LoVo (cell line): ENCODE measurements at places on chromosomes 3 and 15.

- no peak for DNase-seq
Measured at GRCh38 chr3:839981-840380, 252.8 kb upstream of the CNTN6 start.

- DNase-seq = no peak
Measured at GRCh38 chr3:20573175-20573574, 387.2 kb upstream of the SGO1 start.

- no peak for DNase-seq
Measured at GRCh38 chr3:105842943-105843342, 25.9 kb downstream of the CBLB start.

GRCh38 chr3:113829576-113830354 lies 8.8 kb upstream of the GRAMD1C start:
- no peak for DNase-seq

GRCh38 chr3:141422961-141423582 lies 54.8 kb downstream of the ZBTB38 start:
- DNase-seq = no peak

GRCh38 chr15:22979238-22980188 lies 655 bp downstream of the CYFIP1 start:
- DNase-seq = peak; percentile 71

DNA sequence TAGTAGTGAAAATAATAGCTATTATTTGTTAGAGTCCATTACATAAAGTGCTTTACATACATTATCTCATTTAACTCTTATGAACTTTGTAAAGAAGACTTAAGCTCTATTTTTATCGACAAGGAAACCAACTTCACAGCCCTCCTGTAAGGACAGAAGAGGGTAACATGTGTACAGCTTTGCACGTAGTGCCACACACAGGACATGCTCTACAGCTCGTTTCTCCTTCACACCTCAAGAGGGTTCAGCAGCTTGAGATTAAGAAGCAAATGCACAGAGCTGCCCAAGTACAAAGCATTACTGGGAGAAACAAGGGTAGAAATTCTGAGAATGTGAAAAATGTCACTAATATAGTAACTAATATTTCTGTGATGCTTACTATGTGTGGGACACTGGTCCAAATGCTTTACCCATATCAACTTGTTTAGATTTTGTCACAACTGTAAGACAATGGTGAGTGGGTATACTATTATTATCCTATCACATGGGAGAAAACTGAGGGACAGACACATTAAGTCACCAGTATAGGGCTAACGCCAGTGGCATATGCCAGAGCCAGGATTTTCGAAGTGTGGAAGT lies 327.8 kb downstream of the CTNNB1 start:
- DNase-seq = no peak

DNA sequence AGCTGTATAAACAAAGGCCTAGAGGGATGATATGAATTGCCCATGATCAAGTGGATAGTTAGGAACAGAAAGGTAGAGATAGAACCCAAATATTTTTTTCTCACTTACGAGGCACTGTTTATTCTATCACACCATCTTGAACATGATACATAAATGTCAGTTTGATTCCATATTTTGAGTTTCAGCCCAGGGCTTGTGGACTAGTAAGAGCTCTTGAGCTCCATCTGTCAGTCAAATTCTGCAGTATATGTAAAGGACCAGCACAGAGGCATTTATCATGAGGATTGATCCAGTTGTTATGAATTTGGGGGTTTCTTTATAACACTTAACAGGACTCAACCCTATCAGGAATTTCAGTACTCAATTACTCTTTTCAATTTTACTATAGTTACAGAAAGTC lies 4.8 kb downstream of the SLC27A2 start:
- DNase-seq = no peak

DNA sequence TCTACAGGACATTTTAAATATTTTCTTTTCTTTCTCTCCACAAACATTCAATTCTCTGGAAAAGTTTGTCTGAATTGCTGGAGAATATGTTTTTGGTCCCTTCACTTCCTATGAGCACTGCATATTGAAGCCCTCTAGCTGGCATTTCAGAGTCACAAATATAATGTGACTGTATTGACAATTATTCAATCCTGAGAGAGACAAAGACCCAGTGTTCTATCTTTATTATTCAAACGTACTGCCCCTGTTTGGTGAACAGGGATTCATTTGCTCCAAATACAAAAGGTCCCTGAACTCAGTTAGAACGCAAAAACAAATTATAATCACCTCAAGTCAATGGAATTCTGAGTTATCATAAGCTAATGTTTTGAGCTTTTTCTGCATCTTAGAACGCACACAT lies 173.1 kb upstream of the CDIN1 start:
- no peak for DNase-seq

DNA sequence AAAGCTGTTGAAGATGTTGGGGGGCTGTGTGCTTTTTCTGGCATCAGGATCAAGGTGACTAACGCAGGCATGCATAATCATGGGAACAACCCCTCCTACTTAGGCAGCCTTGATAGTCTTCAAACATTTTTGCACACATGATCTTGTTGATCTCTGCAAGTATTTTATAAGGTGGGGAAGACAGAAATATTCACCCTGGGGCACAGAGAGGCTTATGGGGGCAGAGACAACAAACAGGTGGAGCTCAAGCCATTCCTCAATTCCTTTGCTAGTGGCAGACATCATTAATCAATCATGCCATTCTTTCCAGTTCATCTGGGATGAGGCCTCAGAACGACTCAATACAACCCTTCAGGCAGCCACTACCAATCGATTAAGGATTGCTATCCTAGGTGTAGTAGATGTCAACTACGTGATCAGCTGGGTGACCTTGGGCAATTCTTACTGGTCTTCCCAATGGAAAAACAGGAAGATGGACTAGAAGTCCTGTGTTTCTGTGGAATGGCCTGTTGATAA lies 110.3 kb upstream of the SMAD3 start:
- DNase-seq = no peak

GRCh38 chr3:141288336-141288990 lies 56.8 kb downstream of the PXYLP1 start:
- no peak for DNase-seq

- no peak for DNase-seq
Measured at GRCh38 chr15:49200347-49200746, 30.3 kb downstream of the GALK2 start.

DNA sequence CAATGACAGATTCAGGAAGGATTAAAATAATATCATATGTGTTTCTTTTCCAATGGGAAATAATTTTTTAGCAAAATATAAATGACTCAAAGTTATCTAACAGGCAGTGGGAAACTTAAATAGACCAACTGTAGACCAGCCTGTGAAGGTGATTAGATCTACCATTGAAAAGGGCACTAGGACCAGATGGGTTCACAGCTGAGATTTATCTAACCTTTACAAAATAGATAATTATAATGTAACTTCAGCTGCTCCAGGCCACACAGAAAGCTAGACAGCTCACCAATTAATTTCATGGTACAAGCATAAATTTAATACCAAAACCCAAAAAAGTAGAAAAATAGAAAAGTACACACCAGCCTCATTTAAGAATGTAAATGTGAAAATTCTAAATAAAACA lies 240.4 kb upstream of the MRPL3 start:
- no peak for DNase-seq

GRCh38 chr15:42483677-42484076 lies 7.3 kb downstream of the ZNF106 start:
- no peak for DNase-seq

GRCh38 chr15:59492389-59493377 lies 54.7 kb downstream of the FAM81A start:
- DNase-seq = peak; percentile 71

GRCh38 chr3:37892927-37893600 lies 31.4 kb downstream of the CTDSPL start:
- no peak for DNase-seq

DNA sequence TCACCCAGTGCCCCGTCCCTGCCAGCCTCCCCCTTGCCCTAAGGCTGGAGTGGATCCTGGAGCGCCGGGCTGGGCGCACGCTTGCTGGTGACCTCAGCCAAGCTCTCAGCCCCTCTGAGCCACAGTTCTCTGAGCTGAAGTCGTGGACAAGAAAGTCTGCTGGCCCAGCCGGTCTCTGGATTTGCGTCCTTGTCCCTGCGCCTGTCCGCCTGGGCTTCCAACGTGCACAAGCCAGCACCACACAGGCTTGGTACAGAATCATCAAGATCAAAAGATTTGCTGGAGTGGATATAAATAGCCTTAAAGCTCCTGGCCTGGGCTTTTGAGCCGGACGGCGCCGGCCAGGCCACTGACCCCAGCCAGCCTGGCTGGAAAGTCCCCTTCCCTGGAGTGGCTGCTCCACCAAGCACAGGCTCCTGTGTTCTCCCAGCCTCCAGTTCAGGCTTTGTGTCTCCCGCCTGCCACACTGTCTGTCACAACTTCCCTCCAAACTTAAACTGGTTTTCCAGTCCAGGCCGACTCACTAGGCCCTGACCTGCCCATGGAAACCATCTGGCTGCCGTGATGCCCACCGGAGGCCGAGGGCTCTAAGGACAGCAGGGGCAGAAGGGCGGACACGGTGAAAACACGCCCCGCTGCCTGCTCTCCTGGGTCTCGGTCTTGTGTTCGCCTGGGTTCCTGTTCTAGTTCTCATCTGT lies 156.2 kb downstream of the NUP210 start:
- no peak for DNase-seq

GRCh38 chr15:41048852-41049251 lies 67.2 kb downstream of the INO80 start:
- DNase-seq = no peak

GRCh38 chr3:185175370-185175987 lies 22.6 kb upstream of the C3orf70 start:
- peak; percentile 10 for DNase-seq

GRCh38 chr3:171776839-171777583 lies 33.3 kb downstream of the PLD1 start:
- no peak for DNase-seq

DNA sequence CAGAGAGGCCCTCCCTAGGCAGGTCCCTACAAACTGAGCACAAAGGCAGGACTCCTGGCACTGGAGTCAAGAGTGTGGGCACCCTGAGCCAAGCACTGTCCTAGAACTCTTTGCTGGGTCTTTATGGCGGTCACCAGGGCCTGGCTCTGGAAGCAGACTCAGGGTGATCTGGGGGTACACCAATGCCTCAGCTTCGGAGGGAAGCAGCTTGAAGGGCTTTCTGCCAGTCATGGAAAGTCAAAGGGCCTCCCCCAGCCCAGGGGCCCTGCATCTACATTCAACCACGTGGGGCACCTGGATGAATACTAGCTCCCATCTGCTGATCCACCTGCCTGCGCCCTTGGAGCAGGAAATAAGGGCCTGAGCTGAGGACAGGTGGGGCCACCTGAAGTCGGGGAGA lies 7.4 kb downstream of the EPB42 start:
- no peak for DNase-seq

- DNase-seq = no peak
Measured at GRCh38 chr3:94811836-94812235, 749.0 kb downstream of the NSUN3 start.

DNA sequence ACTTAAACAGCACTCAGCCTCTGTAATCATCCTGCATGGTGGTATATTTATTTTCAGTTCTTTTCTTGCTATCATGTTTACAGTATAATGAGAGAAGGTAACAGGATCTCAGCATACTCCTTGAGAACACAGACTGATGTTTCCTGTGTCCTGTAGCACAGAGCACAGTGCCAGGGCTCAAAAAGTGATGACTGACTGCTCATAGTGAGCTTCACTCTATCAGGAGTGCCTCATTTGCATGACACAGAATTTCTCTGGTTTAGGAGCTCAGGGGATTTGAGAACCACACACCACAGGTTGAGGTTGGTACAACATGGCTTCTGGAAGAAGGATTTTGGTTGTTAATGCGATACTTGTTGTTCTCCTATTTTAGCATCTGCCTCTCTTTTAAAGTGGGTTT lies 68.5 kb upstream of the SLC2A2 start:
- DNase-seq = no peak

- no peak for DNase-seq
Measured at GRCh38 chr3:43870844-43871626, 180.3 kb downstream of the ABHD5 start.

DNA sequence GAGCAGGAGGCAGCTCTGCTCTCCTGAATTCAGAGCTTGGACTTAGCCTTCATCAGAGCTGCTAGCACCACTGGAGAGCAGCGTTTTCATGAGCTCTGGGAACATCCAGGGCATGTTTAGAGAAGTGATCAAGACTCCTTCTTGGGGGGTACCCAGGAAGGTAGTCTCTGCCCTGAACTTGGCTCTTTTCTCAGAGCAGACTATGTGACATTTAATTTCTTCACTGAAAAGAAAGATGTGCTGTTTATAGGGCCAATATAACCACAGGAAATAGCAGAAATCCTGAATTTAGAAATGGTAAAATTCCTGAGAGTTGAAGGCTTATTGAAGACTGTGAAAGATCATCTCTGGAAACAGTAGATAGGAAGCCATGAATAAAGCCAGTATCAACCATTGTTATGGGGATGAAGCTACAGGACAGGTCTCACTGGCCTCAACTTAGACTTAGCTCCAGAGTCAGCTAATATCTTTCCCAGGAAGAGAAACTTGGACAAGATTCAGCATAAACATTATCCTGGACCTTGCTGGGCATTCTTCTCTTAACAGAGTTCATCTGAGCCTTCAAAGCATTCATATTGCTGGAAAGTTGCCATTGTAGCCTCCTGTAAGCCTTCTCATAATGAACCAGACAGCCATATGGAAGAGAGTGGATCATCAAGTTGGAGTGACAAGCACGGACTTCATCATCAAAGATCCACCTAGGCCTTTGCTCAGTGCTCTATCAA lies 386.6 kb upstream of the THBS1 start:
- DNase-seq = no peak

- no peak for DNase-seq
Measured at GRCh38 chr3:66136597-66136996, 84.2 kb upstream of the SLC25A26 start.

GRCh38 chr3:54822206-54822605 lies 105.7 kb downstream of the LRTM1 start:
- no peak for DNase-seq

DNA sequence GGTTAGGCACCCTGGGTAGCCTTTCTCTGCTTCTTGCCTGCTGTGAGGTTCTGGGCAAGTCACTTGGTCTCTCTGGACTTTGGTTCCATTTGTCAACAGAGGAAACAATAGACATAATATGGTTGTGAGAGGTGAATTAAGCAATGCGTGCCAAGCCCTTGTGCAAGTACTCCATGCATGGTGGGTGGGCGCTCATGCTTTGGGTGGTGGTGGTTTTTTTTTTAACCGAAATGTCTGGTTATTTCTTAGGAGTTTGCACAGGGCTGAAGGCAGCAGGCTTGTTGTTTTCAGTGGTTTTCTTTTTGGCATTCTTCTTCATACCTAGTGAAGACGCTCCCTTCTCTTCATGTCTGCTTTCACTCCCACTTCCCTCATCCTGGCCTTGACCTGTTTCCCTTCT lies 84.2 kb upstream of the LRTM1 start:
- no peak for DNase-seq

GRCh38 chr3:186187401-186188275 lies 78.7 kb upstream of the ETV5 start:
- no peak for DNase-seq

DNA sequence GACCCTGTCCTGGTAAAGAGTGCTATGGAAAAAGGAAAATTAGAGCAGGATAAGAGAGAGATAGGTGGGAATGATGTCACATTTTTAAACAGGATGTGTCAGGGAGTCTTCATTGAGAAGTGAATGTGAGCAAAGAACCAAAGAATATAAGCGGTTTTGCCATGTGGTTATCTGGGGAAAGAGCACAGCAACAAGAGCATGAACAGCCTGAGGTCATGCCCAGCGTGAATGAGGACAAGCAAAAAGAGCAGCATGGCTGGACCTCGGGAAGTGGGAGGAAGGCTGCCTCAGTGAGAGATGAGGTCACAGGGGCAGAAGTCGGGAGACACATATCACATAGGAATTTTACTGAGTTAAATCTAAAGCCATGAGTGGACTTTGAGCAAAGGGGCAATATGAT lies 82.8 kb upstream of the HES1 start:
- DNase-seq = no peak

GRCh38 chr3:106797461-106797860 lies 579.8 kb upstream of the CCDC54 start:
- no peak for DNase-seq
